NCI-H524 treated with DMSO at 0.1 percent for 48 hours (cell line): ENCODE measurements at places on chromosomes 12 and 14.
A peak's percentile ranks its signal among the peaks of the same experiment; 100 is the strongest.

GRCh38 chr12:104653730-104654664, 197.2 kb downstream of the CHST11 start:
- no peak for DNase-seq

- DNase-seq: no peak
These were observed 218.3 kb downstream of the FOXN3 start for GRCh38 chr14:89198544-89199329.

GRCh38 chr14:79278798-79279644, 932.3 kb downstream of the DIO2 start:
- DNase-seq: peak; percentile 93

GRCh38 chr12:113762155-113762881, 203.8 kb downstream of the RBM19 start:
- DNase-seq: no peak

DNA sequence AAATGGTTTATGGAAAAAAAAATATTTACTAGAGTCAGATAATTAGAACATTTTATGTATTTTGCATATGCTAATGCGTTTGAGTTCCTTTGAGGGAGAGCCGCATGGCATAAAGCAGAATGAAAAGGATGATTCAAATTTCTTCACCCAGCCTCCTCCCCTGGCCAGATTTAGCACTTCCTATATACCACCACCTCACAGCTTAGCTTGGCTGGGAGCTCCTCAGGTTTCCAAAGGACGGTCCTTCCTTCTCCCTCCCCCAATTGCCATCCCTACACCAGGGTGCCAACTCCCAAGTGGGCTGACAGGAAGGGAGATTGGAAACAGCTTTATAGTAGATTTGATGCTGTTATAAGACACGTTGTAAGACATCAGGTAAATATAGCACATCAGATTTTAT, 157.4 kb downstream of the RGS6 start:
- DNase-seq: no peak

GRCh38 chr12:59594943-59595500, 807 bp upstream of the SLC16A7 start:
- no peak for DNase-seq

- DNase-seq: no peak
These were observed 364.9 kb upstream of the GARIN6 start for GRCh38 chr12:99282624-99283023.

GRCh38 chr12:45543887-45544286, 185.6 kb upstream of the ARID2 start:
- peak; percentile 37 for DNase-seq

DNA sequence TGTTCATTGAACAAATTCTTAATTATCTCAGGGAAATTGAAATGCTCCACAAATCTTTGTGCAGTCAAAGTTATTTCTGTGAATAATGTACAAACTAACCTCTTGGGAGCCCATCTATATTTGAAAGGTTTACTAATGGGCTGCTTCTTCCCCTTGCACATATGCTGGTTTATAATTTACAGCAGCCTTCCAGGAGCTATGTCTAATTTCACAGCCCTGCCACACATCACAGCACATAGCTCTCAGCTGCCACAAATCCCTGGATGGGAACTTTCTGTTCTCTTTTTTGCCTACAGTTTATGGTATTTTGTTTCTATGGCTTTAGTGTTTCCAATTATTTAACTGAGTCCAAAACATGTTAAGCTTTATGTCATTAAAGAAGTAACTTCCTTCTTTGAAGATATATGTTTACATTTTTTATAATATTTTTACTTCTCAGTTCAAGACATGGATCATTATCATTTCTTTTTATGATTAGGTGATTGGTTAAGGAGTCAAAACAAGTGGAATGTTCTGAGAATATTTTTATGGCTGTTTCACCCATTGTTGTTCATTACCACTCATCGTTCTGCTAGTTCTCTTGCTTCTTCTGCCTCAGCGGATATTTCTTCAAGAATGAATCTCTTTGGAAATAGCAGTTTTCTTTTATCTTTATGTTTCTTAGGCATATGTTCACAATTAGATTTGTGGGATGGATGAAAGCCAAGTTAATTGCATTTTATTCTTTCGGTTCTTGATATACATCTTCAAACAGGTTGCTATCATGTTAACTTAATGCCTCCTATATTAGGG, 475.6 kb upstream of the MIS18BP1 start:
- no peak for DNase-seq
